IPS-NIHi11 (cell line): ENCODE measurements at places on chromosomes 11 and 22.

DNA sequence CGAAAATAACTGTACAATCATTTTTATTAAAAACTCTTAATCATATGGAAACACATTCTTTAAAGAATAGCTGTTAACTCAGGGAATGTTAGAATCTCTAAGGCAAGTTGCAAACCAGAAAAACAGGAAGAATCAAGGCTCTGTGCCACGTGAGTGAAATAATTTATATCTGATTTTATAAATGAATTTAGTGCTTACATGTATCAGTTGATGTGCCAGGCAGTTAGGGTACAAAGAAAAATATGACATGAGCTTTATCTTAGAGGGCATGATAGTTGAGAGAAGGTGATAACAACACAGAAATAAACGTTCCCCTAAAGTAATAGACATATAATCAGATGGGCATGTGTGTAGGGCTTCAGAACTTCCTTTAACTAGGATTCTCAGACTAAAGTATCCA, 734.5 kb upstream of the CCDC179 start:
- no peak for DNase-seq

DNA sequence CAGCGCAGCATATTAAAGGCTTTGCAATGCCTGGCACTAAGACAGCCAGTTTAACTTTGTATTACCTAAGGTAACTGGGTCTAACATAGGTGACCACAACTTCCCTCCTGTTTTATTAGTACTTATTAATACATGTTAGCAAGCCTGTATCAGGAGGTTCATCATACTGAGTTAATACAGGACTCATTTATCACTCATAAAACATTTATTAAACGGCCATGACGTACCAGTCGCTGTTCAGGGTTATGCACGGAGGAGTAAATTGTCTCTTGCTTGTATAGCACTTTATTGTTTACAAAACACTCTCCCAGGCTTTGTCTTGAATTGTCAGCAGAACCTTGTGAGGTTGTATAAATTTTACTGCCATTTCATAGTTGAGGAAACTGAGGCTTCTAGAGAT, 55.7 kb downstream of the TEAD1 start:
- no peak for DNase-seq

GRCh38 chr11:31690041-31690440, 121.1 kb downstream of the PAX6 start:
- no peak for DNase-seq

GRCh38 chr11:35620795-35621194, 2.5 kb downstream of the FJX1 start:
- DNase-seq, result no peak
